ENCODE measurements at places on chromosomes 16 and 17.
A peak's percentile ranks its signal among the peaks of the same experiment; 100 is the strongest.

GRCh38 chr16:10756574-10756973 lies 12.9 kb downstream of the NUBP1 start:
- peak; percentile 12 for DNase-seq

DNA sequence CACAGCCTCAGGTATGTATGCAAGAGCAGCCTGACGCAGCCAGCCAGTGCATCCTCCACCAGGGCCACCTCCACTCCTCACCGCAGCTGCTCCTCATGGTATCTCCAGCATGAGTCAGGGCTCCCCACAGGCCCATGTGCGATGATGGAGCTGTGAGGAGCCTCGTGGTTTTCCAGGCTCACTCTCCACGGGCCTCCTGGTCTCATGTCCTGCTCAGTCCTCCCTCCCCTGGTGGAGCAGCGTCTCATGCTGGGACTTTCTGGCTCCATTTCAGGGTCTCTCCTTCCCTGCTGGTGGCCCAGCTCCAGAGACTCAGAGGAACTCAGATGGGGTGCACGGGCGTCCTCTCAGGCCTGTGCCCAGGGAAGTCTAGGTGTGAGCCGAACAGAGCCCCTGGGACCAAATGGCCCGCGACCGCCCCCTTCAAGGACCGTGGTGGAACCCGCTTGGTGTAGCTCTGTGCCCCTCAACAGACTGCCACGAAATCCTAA lies 70.4 kb downstream of the METRNL start:
- peak; percentile 37 for DNase-seq

DNA sequence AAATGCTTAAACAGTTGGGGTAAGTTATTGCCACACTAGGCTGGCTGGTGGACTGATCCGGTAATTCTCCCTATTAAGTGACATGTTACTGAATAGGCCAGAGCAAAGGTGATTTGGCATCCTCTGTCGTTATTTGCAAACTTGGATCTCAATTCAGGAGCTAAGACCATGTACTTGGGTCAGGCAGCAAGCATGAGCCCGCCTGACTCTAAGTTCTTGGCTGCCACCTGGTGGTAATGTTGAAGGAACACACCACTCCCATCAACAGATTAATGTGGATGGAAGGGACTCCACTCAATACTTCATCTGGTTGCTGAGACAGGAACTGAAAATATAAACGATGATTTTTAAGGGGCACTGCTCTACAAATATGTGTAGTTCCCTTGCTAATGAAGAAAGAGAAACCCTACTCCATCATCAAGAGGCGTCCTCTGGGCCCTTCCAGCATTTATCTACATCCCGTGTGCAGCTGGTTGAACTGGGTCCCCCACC lies 70.8 kb downstream of the EMP2 start:
- peak; percentile 69 for DNase-seq

- DNase-seq: no peak
Observed at GRCh38 chr17:67992548-67993152, 3.6 kb downstream of the C17orf58 start.

- no peak for DNase-seq
Observed at GRCh38 chr16:74450236-74450635, 29.0 kb upstream of the CLEC18B start.

DNA sequence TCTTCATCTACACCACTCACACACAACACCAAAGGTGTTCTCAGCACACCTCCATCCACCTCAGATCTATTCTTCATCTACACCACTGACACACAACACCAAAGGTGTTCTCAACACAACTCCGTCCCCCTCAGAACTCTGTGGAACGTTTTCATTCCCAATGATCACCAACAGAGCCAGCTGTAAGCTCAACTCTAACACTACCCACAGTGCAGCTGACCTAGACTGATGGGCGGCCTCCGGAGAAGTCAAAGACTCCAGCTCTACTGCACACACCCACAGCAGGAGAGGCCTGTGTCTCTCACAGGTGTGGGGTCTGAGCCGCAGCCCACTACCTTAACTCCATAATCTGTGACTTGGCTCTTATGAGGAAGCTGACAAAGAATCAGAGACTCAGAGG lies 50.7 kb downstream of the ANKRD11 start:
- DNase-seq: no peak
